ENCODE measurements at places on chromosomes 12 and 14.

GRCh38 chr14:49641697-49642129 is 6.7 kb upstream of the DNAAF2 start:
- no peak for DNase-seq

- no peak for DNase-seq
Measured at GRCh38 chr14:29643433-29644211, 284.0 kb downstream of the PRKD1 start.

GRCh38 chr12:105261010-105261409 is 25.0 kb upstream of the APPL2 start:
- DNase-seq = no peak

- DNase-seq = no peak
Measured at GRCh38 chr14:99213527-99213971, 58.4 kb downstream of the BCL11B start.

DNA sequence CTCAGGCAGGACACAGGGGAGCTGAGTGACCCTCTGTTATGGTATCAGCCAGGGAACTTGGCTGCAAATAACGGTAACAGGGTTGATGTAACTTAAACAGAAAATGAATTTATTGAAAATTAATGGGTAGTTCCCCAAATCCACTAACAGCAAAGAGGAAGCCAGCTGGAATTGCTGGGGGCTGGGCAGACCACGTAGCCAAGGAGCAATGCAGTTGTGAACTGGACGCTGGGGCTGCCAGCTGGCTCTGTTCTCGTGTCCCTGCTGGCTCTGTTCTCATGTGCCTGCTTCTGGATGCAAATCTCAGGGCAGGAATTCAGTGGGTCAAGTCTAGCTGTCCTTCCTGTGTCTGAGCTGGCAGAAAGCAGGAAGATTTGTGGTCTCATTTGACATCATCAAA is 1383.3 kb upstream of the TMEM132C start:
- DNase-seq = no peak

DNA sequence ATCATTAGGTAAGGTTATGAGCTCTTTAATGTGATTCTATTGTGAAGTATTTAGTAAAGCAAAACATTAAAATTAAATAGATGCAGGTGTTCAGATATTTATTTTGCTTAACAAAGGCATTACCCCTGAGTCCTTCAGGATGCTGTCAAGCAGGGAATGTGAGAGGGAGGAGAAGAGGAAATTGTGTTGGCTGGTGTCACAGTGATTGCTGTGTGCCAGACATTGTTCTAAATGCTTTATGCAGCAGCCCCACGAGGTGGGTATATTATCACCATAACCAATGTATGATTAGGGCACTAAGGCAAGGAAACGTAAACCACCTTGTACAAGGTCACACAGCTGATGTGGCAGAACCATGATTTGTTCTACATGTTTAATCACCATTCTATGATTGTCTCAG is 80.1 kb downstream of the STAB2 start:
- DNase-seq = no peak

DNA sequence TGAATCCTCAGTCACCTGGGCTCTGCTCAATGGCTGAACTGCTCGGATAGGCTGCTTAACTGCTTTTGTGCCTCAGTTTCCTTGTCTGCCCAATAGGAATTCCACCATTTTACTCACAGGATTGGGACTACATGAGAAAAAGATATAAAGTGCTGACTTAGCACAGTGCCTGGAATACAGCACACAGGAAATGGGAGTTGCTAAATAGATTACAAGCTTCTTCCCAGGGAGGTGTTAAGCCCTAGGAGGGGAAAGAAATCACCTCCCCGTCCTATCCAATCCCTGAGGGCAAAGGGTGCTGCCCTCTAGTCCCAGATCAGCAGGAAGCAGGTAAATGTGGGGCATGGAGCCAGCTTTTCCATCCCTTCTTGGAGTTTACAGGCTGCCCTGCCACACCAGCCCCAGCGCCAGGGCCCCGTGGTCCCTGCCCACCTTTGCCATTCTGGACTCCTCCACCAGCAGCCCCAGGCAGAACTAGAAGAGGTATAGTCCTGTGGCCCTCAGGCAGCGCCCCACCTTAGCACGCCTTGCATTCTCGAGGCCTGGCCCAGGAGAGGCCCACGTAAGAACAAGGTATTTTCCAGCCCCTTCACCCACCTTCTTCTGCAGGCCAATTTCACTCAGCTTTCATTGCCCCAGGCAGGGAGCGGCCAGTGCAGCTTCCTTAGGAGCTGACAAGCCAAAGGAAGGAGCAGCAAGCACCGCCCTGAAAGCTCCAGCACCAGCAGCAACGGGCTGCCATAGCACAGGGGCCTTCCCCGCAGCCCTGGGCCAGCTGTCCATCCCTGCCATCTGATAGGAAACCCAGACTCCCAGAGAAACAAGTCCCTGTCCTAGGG is 28.8 kb upstream of the RPLP0 start:
- DNase-seq = no peak

DNA sequence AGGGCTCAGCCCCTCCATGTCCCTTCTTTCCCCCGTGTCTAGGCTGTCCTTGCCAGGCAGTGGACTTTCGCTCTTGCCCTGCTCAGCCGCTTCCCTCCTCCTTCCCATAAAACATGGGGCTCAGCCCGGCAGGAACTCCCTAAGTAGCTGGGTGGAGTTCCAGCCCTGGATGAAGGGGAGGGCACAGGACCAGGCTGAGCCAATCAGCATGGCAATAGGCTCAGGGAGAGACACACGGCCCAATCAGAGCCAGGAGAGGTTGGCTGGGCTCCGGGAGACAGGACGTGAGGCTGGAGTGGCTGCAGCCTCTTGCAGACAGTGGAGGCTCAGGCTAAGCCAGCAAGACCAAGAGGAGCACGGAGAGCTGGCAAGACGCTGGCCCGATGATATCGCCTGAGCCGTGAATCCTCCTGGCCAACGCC is 54.3 kb downstream of the GALNT9 start:
- DNase-seq = no peak

GRCh38 chr12:79435742-79436141 is 255.0 kb downstream of the PAWR start:
- no peak for DNase-seq

DNA sequence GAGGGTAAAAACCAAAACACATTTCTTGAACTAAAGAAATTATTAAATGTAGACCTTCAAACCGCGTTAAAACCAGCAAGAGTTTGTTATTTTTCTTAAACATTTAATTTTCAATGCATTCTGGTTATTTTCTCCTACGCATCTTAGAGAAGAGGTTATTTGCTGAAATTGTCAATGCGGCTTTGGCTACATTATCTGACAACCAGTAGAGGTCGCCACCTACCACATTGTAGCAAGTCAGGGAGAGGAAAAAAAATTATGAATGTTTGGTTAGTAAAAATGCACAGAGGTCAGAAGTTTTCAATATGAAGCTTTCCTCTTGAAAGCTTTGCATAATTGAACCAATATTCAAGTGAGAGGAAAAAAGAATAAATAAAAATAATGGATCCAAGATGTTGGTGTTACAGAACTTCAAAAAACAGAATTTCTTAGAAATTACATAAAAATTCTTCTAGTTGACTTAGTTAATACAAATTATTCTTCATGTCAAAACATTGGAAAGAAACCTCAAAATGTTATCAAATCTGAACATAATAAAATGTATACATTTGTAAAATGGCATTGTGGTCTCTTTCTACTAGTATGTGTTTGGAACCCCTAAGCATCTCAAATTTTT is 159.4 kb upstream of the TMTC2 start:
- no peak for DNase-seq

DNA sequence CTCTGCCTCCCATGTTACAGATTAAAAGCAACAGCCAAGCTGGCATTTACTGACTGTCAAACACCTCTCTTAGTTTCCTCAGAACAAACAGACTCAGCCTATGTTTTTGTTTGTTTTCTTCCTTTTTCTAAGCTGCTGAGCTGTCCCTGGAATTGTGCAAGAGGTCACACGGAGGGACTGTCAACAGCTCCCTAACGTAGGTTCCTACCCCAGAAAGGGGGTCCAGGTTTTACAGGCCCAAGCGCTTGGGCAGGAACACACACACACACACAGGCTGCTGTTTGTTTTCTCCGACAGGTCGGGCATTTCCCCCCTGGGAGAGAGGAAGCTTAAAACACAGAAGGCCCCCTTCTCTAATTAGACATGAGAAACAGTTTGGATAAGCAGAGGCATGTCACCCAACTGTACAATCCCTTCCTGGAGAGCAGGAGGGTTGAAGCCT is 739.6 kb upstream of the TBX3 start:
- no peak for DNase-seq

DNA sequence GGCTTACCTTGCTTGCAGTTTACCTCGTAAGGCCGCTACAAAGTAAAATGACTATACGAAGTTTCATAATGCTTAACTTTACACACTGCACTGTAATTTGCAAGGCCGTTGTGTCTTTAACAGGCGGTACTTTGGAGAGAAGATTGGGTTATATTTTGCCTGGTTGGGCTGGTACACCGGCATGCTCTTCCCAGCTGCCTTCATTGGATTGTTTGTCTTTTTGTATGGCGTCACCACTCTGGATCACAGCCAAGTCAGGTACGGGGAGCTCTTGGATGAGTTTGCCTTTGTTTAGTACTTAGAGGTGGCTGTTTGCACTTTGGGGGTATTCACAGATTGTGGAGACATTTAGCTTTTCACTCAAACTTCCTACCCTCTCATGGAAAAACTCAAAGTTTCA is 167.8 kb downstream of the SLC5A8 start:
- no peak for DNase-seq

GRCh38 chr12:81668475-81668874 is 90.7 kb downstream of the PPFIA2 start:
- no peak for DNase-seq

GRCh38 chr12:124302807-124303578 is 8.1 kb downstream of the RFLNA start:
- DNase-seq = no peak

- DNase-seq = no peak
Measured at GRCh38 chr14:24874514-24875202, 175.3 kb downstream of the STXBP6 start.

GRCh38 chr12:54882079-54882478 is 27.8 kb downstream of the MUCL1 start:
- DNase-seq = no peak

- DNase-seq = no peak
Measured at GRCh38 chr12:16261944-16262475, 15.5 kb downstream of the SLC15A5 start.

- no peak for DNase-seq
Measured at GRCh38 chr14:60093080-60093479, 1.4 kb downstream of the PCNX4 start.

GRCh38 chr14:54785778-54786770 is 116.6 kb downstream of the GCH1 start:
- no peak for DNase-seq

DNA sequence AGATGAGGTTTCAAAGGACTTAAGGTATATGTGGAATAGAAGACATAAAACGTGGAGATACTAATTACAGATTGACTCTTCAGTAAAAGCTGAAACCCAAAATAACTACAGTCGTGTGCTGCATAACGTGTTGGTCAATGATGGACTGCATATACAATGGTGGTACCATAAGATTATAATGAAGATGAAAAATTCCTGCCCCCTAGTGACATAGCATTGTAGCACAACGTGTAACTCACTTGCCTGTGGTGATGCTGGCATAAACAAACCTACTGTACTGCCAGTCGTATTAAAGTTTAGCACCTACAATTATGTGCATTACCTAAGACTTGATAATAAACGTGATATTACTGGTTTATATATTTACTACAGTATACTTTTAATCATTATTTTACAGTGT is 150.3 kb downstream of the LRRK2 start:
- no peak for DNase-seq

GRCh38 chr12:69509904-69510827 is 40.0 kb downstream of the FRS2 start:
- DNase-seq = no peak

DNA sequence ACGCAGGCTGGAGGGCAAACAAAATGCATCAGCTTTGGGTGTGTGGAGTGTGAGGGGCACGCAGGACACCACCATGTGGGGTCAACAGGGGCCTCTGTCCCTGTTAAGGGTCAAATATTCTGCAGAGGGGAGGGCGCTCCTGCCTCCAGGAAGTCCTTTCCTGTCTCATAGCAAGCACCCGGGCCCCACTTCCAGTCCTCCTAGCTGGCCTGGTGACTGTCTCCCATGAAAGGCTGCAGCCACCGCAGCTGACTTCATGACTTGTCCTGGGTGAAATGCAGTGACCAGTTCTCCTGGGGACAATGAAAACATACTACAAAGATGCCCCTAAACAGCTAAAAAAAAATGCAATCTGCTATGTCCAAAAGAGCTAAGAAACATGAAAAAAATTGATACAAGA is 53.6 kb downstream of the LGMN start:
- DNase-seq = no peak
